ENCODE measurements at places on chromosomes 5 and 9.

DNA sequence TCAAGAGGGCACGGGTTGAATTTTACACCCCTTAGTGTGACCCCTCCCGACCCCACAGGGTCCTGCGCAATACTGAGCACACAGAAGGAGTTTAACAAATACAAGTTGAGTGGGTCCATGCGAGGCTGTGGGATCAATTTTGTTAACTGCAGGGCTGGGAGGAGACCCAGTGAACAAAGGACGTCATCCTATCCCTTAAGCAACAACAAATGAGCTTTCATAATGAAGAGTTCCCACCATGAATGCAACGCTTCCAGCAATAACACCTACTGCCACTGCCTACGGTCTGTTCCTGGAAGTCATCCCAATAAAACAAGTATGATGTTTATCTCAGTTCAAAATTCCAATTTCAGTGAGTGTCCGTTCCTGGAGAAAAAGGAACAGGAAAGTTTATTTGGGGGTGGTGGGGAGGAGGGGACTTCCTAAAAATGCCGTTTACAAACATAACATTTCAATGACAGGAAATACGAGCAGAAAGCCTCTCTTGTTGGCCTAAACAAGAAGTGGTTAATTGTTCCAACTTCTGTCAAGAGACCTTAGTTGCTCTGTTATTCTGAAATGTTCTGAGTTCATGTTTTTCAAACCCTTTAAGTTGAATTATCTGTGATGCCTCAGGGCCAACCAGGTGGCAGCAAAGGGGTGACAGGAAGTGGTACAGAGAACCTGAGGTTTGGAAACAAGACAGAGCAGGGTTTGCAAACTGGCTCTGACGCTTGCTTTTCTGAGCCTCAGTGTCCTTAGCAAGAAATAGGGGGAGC, 65.8 kb upstream of the PLPP6 start:
- DNase-seq, result no peak

- no peak for DNase-seq
Observed at GRCh38 chr5:99089822-99090549, 161.2 kb upstream of the CHD1 start.

DNA sequence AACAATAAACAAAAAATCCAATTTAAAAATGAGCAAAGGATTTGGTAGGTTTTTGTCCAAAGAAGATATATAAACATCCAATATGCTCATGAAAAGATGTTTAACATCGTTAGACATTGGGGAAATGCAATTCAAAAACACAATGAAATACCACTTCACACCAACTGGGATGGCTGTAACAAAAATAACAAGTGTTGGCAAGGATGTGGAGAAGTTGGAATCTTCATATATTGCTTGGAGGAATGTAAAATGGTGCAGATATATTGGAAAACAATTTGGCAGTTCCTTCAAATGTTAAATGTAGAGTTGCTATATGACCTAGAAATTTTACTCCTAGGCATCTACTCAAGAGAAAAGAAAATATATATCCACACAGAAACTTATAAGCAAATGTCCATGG, 224.3 kb downstream of the AUH start:
- DNase-seq, result no peak

DNA sequence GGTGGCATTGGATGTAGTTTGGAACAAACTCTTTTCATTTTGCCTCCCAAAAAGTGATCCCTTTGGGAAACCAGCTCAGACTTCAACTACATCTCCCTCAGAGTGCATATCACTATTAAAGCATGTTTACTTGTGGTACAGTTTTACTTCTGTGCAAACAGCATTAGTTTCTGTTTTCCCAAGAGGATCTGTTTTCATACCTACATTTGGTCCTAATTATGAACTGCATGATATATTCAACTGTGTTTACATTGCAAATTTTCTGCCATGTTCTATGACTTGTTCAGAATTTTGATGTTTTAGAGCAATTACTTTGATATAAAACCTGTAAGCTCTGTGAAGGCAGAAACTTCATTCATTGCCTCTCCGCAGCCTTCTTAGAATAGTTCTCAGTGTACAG, 681.5 kb upstream of the ACO1 start:
- no peak for DNase-seq

DNA sequence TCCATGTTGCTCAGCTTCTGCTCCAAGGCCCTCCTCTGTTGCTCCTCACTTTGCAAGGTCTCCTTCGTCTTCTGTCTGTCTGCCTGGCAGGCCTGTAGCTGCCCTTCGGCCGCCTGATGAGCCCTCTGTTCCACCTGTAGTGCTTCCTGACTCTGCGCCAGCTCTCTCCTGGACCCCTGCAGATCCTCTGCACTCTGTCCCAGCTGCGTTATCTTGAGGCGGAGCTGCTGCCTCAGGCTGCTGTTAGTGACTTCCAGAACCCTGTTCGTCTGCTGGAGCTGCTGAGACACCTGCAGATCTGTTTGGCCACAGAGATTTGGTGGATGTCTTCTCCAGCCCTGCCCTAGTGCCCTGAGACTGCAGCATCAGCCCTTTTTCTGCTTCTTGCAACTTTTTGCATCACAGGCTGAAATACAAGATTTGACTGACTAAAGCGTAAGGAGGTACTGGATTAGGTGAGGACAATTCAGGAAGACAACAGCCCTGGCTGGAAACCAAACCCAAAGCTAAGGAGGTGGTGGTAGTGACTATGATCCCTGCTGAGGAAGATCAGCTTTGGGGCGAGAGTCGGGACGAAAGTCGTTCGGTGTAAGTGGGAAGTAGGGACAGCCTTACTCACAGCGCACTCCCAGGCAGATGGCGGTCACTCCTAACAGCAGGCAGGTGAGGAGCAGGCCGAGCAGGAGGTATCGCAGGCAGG, 2.1 kb downstream of the CD72 start:
- DNase-seq, result no peak

DNA sequence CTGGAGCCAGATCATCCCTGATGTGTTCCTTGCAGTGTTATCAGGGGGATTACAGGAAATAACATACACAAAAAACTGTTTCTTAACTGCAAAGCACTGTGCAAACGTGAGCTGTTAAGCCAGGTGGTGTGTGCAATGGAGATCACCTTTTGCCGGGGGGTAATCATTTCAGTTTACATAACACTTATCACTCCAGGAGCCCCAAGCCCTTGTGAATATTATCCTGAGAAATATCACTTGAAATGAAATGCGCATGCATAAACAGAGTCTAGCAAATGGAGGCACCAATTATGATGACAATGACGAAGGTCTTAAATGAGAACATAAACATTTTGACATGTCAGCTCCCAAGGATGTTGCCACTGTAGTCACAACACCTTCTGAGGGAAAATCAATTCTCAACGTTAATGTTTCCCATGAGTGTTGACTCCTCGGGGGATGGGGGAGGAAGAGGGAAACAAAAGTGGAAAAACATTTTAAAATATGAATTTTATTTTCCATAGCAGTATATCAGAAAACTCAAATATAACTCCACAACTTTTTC, 54.5 kb upstream of the RAD23B start:
- no peak for DNase-seq

DNA sequence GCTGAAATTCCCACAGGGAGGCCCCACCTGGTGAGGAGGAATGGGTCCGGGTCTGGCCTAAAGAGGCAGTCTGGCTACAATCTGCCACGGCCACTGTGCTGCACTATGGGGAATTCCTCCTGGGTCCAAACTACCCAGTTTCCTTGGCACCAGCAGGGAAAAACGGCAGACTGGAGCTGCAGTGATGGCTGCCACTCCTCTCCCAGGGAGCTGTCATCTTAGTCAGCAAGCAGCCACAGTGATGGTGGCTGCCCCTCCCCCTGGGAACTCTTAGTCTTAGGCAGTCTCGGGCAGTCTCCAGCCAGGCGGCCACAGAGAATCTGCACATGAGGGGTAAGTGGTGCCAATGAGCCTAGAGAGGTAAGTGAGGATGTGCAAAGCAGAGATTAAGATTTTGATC, 205.8 kb downstream of the TMEM38B start:
- DNase-seq, result no peak

GRCh38 chr5:38758774-38759600, 86.8 kb upstream of the OSMR start:
- no peak for DNase-seq

GRCh38 chr9:131704141-131704983, 35.5 kb downstream of the RAPGEF1 start:
- no peak for DNase-seq

GRCh38 chr9:94167376-94167890, 83.2 kb downstream of the PTPDC1 start:
- no peak for DNase-seq

GRCh38 chr5:84564321-84565075, 179.8 kb upstream of the EDIL3 start:
- DNase-seq, result no peak

- DNase-seq, result no peak
Observed at GRCh38 chr9:117116084-117116483, 298.8 kb downstream of the ASTN2 start.

- DNase-seq, result no peak
Observed at GRCh38 chr5:154627698-154628678, 127.2 kb upstream of the LARP1 start.

DNA sequence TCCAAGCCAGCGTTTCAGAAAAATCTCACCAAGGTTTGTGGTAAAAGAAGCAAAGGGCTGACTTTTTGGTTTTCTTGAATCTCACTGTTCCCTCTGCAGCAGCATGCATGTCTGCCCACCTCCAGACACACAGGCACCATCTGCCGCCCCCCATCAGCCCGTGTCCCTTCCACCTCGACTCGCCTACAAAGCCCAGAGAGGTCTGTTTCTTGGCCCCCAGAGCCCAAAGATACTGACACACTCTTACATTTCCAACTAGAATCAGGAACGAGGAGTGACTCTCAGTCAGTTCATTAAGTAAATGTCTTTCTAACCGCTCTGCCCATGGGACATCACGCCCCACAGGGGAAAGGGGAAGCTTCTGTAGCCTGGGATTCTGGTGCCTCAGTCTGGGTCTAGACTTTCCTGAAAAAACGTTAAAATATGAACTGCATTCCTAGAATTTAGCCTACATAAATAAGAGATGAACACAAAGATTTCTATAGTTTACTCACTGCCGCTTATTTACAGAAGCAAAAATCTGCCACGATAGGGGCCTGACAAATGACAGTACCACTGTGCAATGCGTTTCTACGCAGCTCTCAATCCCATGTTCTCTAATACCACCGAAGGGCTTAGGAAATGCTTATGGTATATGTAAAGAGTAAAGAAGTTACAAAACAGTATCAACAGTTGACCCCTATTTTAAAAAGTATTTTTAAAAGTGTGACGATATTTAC, 4.1 kb downstream of the IL4 start:
- no peak for DNase-seq

- no peak for DNase-seq
Observed at GRCh38 chr9:123655681-123656423, 274.1 kb downstream of the DENND1A start.

- DNase-seq, result no peak
Observed at GRCh38 chr5:133741396-133741795, 129.1 kb upstream of the FSTL4 start.

DNA sequence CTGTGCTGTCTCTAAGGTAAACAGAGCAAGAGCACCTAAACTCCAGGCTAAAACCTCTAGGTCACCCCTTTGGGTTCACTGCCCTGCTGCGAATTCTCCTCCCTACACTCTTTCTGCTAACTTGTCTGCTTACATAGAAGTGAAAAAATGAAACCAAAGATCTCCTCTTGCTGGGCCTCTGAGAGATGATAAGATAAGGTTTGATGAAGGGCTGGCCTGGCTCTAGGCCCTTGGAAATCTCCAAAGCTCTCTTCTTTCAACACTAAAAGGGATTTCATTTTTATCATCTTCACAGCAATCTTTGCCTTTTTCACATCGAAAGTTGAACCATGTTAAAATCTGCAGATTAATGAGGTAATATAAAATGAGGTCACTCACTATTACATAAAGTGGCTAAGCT, 450.8 kb upstream of the TLE4 start:
- no peak for DNase-seq

GRCh38 chr5:3564827-3565518, 30.7 kb upstream of the IRX1 start:
- DNase-seq, result no peak

DNA sequence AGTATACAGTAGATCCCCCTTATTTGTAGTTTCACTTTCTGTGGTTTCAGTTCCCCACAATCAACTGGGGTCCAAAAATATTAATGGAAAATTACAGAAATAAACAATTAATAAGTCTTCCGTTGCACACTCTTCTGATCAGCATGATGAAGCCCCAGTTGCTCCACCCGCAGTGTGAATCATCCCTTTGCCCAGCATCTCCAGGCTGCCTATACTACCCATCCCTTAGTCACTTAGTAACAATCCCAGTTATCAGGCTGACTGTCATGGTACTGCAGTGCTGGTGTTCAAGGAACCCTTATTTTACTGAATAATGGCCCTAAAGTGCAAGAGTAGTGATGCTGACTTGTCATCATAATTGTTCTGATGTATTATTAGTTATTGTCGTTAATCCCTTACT, 28.9 kb downstream of the SHC3 start:
- DNase-seq, result no peak
